SJSA1 (cell line): ENCODE measurements at places on chromosomes 12 and 14.

DNA sequence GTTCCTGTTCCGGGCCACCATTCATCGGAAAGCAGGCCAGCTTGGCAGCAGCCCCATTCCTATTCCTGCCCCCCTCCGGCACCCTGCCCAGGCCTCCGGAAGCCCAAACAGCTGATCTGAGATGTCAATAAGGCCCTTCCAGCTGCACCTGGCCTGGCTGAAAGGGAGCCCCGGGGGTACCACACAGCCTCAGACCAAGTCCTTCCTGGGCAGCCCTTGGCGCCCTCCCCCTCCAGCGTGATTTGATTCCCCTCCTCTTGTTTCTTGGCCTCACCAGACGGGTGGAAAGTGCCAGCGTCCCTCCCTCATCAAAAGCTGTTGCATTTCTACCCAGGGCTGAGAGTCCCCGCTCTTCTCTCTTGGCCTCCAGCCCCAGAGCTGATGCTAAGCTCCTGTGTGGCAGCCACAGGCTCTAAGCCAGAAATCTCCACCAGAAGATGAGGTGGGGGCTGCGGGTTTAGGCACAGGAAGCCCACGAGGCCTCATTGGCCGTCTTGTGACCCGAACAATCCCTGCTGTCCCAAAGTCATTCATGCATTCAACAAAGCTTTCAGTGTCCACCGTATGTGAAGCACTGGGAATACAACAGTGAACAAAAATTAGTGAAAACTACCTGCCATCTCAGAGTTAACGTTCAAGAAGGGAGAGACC, 215.4 kb downstream of the SLC41A2 start:
- DNase-seq = no peak

- no peak for DNase-seq
Measured at GRCh38 chr12:43964033-43964432, 128.2 kb downstream of the TMEM117 start.

GRCh38 chr12:118166946-118167345, 31.0 kb downstream of the PEBP1 start:
- no peak for DNase-seq

DNA sequence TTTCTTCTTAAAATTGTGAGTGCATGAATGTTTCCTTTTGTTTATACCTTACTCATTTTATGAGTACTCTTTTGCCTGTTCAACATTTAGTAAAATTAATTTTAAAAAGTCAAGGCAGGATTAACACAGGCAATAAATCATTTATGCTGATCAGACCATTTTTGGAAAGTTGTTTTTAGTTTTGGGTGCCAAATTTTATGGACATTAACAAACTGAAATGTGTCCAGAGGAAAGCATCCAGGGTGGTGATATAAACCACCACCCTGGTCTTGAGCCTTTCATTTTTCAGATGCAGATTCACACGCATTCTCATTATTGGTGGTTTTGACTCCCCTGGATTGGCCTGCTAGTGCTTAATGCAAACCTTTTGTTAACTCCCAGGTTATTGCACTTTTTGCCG, 26.3 kb downstream of the RASSF8 start:
- DNase-seq = no peak

DNA sequence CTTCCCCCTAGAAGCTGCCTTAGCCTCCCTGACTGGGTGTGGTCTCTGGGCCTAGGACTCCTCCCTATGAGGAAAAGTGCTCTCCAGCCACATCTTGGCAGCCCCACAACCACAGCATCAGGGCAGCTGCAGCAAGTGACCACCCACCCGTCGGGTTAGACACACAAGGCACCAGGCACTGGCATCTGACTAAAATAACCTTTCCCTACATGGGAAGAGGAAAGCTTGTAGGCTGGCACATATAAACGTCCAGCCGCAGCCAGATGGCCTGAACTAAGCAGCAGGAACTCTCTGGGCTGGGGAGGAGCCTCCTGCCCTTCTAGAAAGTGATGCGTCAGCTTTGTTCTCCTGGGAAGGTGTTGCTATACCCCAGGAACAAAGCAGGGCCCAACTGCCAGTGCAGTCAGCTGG, 328.7 kb downstream of the DPF3 start:
- DNase-seq = no peak

DNA sequence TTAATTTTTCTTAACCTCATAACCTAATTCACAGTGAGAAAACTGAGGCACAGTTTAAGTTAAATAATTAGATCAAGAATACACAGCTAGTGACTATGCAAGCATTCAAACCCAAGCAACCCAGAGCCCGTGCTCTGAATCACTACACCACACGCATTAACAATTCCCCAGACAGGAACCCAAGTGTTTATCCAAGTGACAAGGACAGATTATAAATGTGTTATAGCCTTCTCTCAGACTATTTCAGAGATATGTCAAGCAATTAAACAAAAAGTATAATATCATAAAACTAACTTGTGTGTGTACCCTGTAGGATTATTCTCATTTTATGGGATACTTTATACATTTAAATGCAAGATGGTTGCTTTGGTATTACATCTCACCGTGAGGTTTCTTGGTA, 43.8 kb downstream of the MED13L start:
- DNase-seq = no peak

DNA sequence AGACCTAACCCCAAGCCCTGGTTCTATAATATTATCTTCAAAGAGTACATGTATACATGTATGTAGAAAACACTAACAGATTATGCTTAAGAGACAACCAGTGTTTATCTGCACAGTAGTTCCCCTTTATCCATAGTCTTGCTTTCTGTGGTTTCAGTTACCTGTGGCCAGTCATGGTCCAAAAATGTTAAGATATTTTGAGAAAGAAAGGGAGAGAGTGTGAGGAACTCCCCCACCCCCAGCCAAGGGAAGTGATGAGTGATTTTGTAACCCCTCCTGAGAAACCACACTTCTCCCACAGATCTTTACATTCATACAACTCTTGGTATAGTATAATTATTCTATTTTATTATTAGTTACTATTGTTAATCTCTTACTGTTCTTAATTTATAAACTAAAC, 77.3 kb upstream of the CNTN1 start:
- no peak for DNase-seq

DNA sequence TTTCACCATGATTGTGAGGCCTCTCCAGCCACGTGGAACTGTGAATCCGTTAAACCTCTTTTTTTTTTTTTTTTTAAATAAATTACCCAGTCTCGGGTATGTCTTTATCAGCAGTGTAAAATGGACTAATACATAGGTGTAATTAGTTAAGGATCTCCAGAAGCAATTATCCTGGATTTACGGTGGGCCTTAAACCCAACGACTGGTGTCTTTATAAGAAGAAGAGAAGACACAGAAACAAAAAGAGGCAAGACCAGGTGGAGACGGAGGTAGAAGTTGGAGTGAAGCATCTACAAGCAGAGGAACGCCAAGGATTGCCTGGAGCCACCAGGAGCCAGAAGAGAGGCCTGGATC, 114.6 kb upstream of the MAP1LC3B2 start:
- no peak for DNase-seq

- no peak for DNase-seq
Measured at GRCh38 chr12:93422050-93422449, 19.7 kb downstream of the UBE2N start.

DNA sequence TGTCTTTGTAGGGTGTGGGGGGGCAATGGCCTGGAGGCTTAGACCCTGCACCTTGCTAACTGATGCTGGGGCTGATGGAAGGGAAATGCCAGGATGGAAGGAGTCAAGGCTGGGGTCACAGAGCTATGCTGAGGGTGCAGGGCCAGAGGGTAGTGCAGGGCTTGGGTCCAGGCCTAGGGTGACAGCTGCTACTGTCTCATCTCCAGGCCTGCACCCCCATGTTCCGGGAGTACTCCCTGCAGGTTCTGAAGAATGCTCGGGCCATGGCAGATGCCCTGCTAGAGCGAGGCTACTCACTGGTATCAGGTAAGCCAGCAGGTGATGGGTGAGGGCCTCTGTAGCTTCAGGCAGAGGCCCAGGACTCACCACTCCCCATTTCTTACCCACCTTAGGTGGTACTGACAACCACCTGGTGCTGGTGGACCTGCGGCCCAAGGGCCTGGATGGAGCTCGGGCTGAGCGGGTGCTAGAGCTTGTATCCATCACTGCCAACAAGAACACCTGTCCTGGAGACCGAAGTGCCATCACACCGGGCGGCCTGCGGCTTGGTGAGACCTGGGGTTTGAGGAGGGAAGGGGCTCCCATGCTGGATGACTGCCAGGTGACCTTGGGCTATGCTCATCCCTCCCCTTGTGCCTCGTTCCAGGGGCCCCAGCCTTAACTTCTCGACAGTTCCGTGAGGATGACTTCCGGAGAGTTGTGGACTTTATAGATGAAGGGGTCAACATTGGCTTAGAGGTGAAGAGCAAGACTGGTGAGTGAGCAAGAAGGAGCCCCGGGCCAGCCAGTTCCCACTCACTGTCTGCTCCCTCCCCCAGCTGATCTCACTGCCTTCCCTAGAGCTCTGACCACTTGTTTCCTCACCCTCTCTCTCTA, 4.1 kb downstream of the SHMT2 start:
- no peak for DNase-seq

GRCh38 chr12:572532-572899, 90.7 kb downstream of the NINJ2 start:
- DNase-seq = no peak

GRCh38 chr12:93686572-93687356, 9.6 kb downstream of the CRADD start:
- DNase-seq = no peak

DNA sequence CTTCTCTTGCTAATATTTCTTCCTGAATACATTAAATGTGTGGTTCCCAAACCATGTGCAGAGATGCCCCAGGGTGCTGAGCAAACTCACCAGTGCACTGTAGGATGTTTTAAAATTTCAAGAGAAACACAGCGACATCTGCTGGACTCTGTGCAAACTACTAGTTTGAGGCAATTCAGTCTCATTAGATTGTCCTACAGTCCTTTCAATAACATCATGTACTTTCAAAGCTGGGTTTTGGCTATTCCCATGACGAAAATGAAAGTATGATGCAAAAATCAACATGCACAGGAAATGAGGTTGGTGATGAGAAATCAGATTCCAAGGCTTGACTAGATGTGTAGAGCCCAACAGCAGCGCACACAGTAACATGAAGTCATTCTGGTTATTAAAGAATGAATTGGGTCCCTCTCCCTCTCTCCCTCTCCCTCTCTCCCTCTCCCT, 66.3 kb downstream of the CLIP1 start:
- peak; percentile 46 for DNase-seq

DNA sequence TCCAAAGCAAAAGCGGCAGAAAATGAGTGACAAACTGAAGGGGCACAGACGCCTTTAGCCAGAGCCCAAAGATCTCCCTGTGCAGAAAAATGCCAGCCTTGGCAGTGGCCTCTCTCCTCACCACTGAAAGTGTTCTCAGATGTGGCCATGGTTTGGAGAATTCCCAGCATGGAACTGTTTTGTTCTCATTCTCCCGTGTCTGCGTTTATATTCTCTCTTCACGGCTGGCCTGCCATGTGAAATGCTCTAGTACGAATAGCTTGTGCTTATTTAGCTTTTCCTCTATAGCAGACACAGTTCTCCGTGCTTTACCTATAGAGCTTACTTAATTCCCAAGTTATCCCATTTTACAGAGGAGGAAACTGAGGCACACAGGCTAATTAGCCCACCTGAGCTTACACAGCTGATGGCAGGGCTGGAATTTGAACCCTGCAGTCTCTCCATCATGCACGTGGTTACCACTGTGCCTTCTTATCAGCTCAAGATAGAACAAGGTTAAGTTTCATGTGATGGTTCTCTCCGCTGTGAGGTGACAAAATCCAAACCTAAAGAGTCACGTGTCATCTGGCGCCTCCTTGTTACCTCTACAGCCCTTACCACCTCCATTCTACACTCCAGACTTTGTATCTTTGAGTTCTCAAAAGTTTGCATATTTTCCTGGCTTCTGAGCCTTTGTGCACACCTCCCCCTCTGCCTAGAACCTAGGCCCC, 141.6 kb downstream of the GCH1 start:
- no peak for DNase-seq

DNA sequence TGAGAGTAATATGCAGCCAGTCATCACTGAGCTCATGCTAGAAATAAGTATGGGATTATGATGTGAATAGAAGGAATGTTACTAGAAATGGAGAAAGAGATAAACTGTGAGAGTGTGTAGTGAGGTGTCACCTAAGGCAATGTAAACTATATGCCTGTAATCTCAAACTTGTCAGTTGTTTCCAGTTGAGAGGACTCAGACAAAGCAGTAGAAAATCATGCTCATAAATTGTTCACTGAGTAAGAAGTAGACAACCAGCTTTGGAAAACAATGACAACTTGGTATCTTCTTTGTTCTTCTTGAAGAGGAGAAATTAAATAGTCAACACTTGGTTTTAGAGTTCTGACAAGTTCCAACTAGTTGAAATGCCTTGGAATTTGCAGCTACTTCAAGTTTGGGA, 148.5 kb upstream of the OR4E1 start:
- DNase-seq = no peak

- DNase-seq = no peak
Measured at GRCh38 chr14:54664961-54665360, 98.0 kb downstream of the SAMD4A start.

- no peak for DNase-seq
Measured at GRCh38 chr12:3061059-3061458, 16.1 kb upstream of the TSPAN9 start.

DNA sequence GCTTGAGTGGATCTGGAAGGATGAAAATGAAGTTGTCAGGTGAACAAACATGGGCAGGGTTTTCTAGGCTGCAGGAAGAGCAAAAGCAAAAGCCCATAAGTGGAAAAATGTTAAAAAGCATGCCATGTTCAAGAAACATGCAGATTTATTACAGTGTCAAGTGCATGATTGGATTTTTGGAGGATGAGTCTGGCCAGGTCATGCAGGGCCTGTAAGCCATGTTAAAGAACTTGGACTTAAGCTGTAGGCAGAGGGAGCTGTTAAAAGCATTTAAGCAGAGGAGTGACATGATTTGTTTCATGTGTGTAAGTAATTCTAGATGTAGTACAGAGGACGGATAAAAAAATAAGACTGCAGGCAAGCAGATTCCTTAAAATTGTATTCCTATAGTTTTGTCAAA, 16.3 kb upstream of the SINHCAF start:
- no peak for DNase-seq

DNA sequence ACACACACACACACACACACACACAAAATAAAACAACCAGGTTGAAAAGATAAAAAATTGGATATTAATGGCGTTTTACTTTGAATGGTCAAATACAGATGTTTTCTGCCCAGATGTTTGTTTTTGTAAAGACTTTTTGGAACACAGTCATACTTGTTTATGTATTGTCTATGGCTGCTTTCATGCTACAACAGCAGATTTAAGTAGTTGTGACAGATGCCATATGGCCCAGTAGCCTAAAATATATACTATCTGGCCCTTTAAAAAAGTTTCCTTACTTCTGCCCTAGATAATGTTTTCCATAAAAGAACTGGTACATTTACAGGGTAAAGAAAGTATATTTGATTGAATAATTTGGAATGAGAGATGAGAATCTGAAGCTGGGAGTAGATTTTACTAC, 1362.8 kb upstream of the SEL1L start:
- DNase-seq = no peak

- no peak for DNase-seq
Measured at GRCh38 chr14:28782301-28782700, 15.7 kb downstream of the FOXG1 start.
